ENCODE measurements at places on chromosomes 1 and 21. TPM values are rescaled to one million over a fixed set of nuclear protein-coding genes. Genes with fewer than 3 reads are reported as not detected.

KIAA0040 gene
- total RNA-seq = 14.5 TPM

EPS15 gene
- 44.5 TPM for total RNA-seq

SPEN gene
- total RNA-seq = 73.5 TPM

VSIG8 gene
- total RNA-seq = not detected

C1orf141 gene
- total RNA-seq = not detected

PRAMEF13 gene
- total RNA-seq = not detected

NFYC gene
- 28.6 TPM for total RNA-seq

RNU11 gene
- total RNA-seq = not detected

Data from CD4-positive, alpha-beta T cell (primary cell).